Cortex of kidney (tissue), 1 donor: ENCODE measurements at places on chromosomes 6 and 20.

DNA sequence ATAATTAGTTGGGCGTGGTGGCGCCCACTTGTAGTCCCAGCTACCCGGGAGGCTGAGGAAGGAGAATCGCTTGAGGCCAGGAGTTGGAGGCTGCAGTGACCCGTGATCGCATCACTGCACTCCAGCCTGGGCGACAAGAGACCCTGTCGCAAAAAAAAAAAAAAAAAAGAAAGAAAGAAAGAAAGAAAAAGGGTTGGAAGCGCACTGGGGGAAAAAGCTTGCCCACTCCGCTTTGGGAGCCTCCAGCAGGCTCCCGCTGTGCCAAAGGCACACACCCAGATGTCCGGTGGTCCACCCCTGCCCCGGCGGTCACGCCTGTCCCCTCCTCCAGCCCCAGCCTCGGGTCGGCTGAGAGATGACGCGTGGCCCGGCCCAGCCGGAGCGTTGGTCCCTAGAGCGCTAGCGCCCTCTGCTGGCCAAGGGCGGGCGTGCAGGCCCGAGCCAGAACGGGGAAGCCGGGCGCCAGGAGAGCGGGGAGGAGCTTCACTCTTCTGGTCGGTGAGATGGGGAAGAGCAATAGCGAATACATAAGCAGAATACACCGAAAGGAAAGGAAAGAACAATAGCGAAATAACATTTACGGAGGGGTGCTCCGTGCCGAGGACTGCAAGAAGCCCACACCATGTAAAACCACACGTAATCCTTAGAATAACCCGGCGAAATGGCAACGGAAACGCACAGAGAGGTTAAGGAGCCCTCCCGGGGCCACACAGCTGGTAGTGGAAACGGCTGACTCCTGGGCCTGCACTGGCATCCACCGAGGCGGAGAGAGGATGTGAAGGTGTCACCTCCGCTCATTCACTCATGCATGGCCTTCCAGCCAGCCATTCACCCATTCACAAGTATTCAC is 41.7 kb downstream of the UBE2V1 start:
- DNase-seq: no peak

- DNase-seq: no peak
These were observed 2.0 kb downstream of the SOX4 start for GRCh38 chr6:21595285-21596144.

DNA sequence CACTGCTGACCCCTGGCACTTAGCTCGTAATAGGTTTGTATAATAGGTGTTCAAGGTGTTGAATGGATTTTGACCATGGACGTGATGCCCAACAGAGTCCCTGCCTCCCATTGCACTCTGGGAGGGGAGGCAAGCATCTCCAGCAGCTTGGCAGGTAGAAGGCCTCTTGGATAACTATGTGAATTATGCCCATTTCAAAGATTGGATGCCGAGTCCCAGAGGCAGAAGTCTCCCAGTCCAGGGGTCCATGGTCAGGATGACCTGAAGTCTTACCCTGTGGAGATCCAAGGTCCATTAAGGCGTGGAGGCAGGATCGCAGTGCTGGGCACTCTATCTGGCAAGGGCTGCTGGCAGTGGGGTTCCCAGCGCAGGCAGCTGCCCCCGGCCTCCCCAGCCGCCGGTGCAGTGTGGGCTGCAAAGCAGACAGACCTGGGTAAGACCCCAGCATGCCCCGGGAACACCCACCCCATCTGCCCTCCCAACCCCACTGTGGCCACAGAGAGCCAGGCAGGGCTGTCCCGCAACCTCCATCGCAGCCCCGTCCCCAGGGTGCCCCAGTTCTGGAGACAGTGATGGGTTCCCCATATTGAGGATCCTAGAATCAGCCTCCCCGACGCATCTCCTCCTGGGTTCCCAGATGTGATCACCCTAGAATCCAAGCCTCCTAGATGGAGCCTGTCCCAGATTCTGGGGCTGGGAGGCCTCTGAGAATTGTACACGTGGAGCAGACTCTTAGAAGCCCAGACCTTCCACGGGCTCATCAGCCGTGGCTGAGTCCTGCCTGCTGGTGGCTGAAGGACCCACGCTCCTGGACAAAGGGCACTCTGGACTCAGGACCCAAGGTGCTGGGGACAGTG is 44.6 kb downstream of the APCDD1L start:
- DNase-seq: no peak

DNA sequence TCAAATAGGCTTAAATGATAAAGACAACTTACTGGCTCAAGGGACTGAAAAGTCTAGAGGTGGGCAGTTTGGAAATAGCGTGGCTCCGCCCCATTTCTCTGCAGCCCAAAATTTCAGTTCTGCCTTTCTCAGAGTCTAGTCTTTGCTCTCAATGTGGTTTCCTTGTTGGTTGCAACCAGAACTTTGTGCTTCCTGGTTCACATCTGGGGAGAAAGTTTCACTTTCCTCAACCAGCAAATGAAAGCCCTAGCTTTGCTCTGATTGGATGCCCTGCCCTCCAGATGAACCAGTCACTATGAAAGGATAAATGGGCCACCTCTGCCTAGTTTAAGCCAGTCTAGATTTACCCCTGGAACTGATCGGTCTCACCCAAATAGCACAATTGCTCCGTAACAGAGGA is 14.9 kb downstream of the SYCP2L start:
- no peak for DNase-seq

DNA sequence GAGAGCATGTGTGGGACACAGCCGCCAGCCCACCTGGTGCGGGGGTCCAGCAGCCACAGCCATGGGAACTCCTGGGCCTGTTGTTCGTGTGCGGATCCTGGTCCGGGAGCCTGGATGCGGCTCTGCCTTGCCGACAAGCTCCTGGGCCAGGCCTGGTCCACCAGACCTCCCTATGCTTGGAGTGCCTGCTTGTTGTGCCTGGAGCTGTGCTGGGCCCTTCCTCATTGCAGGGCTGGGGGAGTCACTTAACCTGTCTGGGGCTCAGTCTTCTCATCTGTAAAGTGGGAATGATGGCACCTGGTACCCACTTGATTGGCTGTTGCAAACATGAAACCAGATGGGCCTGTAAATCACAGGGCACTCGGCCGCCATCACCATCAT is 2.6 kb upstream of the OSBPL2 start:
- DNase-seq: no peak

DNA sequence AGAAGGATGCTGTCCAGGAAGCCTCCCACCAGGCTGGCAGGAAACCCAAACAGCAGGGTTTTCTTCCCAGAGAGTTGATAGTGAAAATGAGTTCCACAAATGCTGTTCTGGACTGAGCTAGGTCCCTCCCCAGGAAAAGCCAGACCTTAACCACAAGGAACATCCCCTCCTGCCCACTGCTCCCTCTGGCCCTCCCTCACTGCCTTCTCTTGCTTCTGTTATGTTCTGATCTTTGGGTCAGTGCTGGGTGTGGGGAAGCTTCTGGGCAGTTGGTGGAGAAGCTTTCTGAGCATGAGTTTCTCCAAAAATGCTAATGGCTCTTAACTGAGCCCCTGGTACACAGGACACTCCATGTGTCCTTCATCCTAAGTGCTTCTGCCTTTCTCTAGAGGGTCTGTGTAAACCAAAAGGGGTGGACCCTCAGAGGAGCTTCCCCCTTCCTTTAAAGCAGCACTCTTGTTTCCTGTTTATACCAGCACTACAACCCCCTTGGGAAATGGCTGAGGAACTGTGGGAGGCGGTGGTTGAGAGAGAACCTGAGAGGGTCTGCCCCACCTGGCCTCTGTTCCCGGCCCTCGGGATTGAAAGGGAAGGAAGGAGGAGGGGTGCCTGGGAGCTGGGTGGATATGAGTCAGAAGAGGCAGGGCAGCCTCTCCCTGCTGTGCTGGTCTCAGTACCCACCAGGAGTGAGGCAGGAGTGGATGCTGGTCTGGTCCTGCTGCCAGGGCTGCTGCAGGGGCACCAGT is 42.0 kb downstream of the CDS2 start:
- DNase-seq: no peak

DNA sequence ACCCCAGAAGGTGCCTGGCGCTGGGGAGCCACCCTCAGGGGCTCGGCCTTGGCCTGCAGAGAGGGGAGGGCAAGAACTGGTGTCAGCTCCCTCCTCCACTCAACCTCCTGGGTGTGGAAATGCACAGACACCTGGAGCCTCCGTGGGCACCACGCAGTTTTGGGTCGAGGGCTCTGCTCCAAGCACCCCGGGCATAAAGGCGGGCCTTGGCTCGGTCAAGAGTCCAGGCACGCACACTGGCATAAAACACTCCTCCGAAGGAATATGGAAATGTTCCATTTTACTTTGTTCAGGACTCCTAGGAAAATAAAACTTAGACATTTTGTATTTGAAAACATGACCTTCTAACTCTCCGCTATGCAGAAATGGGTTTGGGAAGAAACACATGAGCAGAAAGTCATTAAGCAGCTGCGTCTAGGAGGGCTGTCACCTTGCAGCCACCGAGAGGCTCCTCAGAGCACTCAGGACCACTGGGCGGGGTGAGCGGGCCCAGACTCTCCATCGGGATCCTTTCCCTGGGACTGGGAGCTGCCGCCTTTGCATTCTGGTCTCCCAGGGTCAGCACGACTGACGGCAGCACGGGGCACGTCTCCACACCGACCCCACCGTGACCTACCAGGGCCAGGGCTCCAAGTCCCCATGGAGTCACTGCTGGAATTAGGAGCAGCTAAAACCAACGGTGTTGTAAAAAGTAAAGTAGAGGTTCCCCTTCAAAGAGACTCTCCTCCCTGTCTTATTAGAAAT is 46.0 kb upstream of the DACT2 start:
- no peak for DNase-seq

- DNase-seq: no peak
These were observed 644.8 kb downstream of the HTR1B start for GRCh38 chr6:76818451-76818850.

DNA sequence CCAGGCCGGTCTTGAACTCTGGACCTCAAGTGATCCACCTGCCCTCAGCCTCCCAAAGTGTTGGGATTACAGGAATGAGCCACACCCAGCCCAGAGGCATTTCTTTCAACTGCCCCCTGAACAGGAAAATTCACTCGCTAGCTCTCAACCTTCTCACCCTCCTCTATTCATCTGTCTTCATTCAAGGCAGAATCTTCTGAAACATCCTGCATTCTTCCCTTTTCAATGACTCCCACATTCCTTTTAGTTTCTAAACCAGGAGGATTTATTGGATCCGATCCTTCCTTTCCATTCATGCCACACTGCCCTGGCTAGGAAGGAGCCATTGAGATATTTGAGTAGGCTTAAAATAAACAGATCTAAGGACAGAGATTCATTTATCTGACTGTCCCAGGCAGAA is 52.9 kb downstream of the C6orf52 start:
- no peak for DNase-seq
